ENCODE measurements at places on chromosomes 12 and 14.

- DNase-seq, result no peak
Observed at GRCh38 chr12:13770576-13770975, 210.8 kb downstream of the GRIN2B start.

DNA sequence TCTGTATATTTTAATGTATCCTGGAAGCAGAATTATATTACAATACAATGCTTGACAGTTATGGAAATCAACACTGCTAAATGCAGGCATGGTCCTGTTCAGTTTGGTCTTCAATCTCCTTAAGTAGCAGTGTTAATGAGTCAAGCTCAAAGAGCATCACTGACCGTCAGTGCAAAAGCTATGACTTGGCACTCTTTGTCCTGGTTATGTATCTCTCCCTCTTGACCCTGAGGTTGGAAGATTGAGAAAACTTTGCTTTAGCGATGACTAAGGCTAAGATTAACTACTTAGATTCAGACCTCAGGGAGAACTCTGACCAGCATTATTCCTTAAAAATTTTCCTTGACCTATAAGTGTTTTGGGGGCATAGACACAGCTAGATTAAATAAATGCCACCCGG, 10.9 kb downstream of the CLEC7A start:
- DNase-seq, result no peak

- DNase-seq, result no peak
Observed at GRCh38 chr14:65821224-65821753, 408.8 kb downstream of the FUT8 start.

DNA sequence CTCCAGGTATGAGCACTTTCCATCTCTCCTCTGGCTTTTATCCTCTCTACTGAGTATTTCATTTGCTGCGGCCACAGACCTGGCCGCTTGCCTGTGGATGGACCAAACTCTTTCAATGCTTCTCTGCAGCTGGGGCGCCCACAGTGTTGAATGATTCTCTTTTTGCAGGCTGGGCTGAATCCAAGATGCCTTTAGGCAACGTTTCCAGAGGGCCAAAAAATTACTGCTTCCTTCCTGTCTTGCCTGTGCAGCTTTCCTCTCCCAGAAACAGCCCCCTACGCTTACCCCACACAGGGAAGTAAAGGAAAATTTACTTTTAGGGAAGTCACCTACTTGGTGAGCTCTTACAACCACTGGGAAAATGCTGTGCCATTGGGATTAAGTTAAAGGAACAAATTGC, 55.6 kb upstream of the JDP2 start:
- DNase-seq, result no peak

DNA sequence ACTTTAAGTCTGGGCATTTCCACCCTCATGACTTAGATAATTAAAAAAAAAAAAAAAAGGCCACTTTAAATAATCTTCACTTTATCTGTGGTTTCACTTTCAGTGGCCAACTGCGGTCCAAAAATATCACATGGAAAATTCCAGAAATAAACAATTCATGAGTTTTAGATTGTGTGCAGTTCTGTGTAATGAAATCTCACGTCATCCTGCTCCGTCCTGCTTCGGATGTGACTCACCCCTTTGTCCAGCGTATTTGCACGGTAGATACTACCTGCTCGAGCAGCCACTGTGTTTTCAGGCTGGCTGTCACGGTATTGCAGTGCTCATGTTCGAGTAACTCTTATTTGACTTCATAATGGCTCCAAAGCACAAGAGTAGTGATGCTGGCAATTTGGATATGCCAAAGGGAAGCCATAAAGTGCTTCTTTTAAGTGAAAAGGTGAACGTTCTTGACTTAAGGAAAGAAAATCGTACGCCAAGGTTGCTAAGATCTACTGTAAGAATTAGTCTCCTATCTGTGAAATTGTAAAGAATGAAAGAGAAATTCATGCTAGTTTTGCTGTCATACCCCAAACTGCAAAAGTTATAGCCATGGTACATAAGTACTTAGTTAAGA, 2.4 kb downstream of the E2F7 start:
- no peak for DNase-seq

- no peak for DNase-seq
Observed at GRCh38 chr12:80843969-80844368, 93.8 kb downstream of the LIN7A start.

DNA sequence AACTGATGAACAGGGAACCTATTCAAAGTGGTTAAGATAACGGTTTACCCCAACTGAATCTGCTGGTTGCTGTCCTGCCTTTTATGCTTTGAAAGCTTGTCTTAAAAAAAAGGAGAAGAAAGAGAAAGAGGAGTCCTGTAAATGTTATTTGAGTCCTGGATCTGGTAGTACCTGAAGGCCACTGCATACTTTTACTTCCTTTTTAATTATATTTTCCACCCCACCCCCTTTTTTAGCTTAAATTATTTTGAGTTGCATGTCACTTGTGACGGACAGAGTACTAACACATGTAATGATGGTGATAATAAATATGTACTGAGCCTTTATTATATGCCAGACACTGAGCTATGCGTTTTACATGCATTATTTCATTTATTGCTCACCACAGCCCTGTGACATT, 2.5 kb upstream of the AMIGO2 start:
- DNase-seq, result no peak

DNA sequence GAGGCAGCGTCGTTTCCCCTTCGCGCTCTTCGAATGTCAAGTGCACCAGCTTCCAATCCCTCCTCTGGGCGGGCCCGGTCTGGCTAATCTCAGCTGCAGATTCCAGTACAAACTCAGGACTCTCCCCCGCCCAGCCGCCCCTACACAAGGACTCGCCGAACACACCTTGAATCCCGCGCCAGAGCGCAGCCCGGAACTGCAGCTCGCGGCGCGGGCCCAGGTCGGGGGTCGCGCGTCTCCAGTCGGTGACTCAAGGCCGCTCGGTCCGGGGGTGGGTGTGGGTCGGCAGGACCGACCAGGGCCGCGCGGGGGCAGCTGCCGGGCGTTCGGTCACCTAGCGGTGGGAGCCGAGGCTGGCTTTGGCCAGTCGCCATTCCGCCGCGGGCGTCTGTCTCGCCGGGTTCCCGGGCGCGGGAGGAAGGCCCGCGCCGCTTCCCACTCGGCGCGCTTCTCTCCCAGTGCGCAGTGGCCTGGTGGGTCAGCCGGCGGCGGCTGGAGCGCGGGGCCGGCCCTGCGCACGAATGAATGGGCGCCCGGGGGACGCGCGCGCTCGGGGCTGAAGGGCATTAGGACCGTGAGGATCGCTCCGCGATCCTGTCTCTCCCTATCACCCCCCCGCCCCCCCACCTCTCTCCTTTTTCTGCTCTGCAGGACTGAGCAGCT, at the start of gene GALNT16:
TSS of gene GALNT16 (plus strand) at position 632 of the 663 bp plus-strand sequence. CDS start 133 bp downstream, outside the sequence.
- no peak for DNase-seq

DNA sequence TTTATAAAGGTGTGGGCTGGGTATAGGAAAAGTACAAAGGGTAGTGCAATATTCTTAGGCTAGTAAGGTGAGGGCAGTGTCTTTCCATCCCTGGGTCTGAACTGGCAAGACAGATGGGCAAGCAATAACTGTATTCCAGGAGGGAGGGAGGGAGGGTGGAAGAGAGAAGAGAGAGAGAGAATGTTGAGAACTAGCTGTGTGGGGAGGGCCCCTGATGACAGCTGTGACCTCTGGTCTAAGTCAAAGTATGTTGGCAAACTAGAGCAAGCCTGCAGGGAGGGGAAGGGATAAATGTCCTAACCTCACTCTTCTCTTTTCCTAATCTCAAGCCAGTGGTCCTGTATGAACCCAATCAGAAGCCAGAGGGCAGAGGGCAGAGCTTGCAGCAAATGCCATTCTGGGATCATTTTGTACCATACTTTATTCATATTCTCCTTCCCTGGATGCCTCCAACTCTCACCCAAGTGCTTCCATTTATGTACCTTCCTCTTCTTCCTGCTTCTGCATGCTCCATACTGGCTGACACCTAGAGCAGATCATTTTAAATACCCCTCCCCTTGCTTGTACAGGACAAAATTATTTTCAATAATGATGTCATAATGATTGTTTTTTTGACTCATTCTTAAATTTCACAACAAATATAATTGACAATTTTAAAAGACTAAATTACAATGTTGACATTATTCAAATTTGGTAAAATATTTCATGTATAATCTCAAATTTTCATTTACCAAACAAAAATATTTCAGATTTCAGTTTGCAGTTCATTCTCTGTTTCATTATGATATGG, 75.9 kb downstream of the AKAP6 start:
- DNase-seq, result no peak

- no peak for DNase-seq
Observed at GRCh38 chr12:128336204-128337070, 69.5 kb downstream of the TMEM132C start.

GRCh38 chr12:87155621-87156020, 873.6 kb downstream of the C12orf50 start:
- no peak for DNase-seq

DNA sequence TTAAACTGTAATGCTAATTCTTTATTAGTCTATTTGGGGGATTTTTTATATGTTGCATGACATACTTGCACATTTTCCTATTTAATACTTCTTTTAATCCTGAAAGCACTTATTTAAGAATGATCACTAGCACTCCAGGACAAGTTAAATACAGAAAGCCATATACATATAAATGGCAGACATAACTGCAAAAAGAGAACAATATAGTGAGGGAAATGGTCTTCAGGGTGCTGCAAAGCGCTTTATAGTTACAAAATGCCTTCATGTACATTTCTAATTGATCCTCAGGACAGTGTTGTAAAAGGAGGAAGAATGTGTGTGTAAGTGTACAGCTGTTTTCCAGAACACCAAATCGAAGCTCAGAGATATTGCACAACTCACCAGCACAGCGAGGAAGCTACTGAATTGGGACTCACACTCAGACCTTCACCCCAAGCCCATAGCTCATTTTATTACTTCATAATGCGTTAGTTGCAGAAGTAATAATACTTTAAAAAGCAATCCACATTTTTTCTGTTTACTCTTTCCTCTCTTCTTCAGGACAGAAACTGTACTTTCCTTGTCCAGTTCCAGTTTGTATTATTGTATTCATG, 428.2 kb downstream of the RAD51B start:
- DNase-seq, result no peak

- DNase-seq, result no peak
Observed at GRCh38 chr12:131177599-131177998, 223.9 kb downstream of the ADGRD1 start.

- no peak for DNase-seq
Observed at GRCh38 chr12:64039281-64039871, 182.7 kb downstream of the KICS2 start.

DNA sequence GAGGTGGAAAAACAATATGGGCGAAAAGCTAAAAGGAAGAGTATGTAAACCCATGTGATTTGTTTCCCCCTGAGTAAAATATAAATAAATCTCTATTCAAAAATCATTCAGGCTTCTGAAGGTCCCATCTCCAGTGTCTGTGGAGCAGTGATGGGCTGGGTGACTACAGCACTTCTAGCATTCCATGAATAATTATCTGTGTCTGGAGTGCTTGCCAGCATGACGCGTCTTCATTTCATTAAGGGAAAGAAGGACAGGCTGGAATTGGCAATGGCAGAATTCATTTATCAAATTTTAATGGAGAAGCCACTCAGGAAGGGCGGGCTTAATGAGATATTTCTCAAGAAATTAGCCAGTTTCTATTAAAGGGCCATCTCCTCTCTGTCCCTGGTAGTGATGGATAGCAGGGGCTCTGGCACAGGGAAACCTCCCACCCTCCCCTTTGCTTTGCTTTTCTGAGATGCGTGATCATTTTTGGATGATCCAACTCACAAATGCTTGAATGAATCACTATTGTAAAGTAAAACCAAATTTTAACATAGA, 916.3 kb upstream of the SEL1L start:
- DNase-seq, result no peak

- DNase-seq, result no peak
Observed at GRCh38 chr12:81987371-81987770, 228.2 kb upstream of the PPFIA2 start.

GRCh38 chr12:111775205-111776193, 8.8 kb downstream of the ALDH2 start:
- DNase-seq, result no peak

- DNase-seq, result no peak
Observed at GRCh38 chr14:61179796-61180398, 101.2 kb downstream of the TMEM30B start.

GRCh38 chr14:87030197-87030596, 962.8 kb downstream of the GALC start:
- DNase-seq, result no peak

- no peak for DNase-seq
Observed at GRCh38 chr14:93862265-93862664, 64.9 kb upstream of the FAM181A start.

- no peak for DNase-seq
Observed at GRCh38 chr12:127304751-127305725, 961.9 kb upstream of the TMEM132C start.

- no peak for DNase-seq
Observed at GRCh38 chr12:74619884-74620283, 82.2 kb downstream of the ATXN7L3B start.

GRCh38 chr12:124550123-124551089, 17.0 kb downstream of the NCOR2 start:
- DNase-seq, result no peak

- DNase-seq, result no peak
Observed at GRCh38 chr12:121781484-121781997, 11.9 kb downstream of the RHOF start.

- DNase-seq, result no peak
Observed at GRCh38 chr12:12201274-12201758, 65.5 kb downstream of the LRP6 start.

- DNase-seq, result no peak
Observed at GRCh38 chr14:105503935-105504692, 13.1 kb downstream of the TEDC1 start.

- no peak for DNase-seq
Observed at GRCh38 chr12:70048521-70049250, 194.5 kb upstream of the CNOT2 start.

DNA sequence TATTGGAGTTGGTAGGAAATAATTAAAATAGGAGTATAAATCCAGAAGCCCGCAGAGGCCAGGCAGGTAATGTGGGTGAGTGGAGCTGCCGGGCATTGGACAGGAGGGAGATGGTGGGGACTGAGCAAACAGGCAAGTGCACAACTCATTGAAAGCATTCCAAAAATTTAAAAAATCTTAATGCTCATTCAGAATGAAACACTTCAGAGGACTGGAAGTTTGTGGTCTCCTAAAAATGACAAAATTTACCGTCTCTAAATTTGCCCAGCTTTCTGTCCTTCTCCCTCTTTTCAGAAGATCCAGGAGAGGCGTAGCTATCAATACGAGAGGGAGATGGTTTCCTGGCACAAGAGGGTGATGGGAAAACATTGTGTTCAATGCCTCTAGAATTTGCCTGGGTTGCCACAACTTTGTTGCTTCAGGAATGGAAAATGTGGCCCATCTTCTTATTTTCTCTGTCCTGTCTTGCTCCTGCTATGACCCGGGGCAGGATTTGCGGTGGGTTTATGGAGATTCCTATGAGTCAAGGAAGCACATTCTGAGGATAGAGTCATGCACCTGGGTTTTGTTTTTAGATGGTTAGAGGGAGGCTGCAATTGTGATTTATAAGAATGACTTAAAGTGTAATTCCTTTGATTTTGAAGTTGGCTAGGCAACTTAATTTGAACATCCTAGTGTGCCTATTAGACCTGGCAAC, 72.2 kb downstream of the BORCS5 start:
- DNase-seq, result no peak

GRCh38 chr12:69354556-69355187, 4.9 kb upstream of the YEATS4 start:
- no peak for DNase-seq

Data from cortex of kidney (tissue), 1 donor.